Activated gamma-delta T cell treated with anti-CD3 and anti-CD28 coated beads, Interleukin-2, amount 50 U/mL, for 16 hours (primary cell): ENCODE measurements at places on chromosomes 7 and 10.
A peak's percentile ranks its signal among the peaks of the same experiment; 100 is the strongest.

GRCh38 chr7:129612112-129613015, 844 bp downstream of the NRF1 start:
- DNase-seq: peak; percentile 16

DNA sequence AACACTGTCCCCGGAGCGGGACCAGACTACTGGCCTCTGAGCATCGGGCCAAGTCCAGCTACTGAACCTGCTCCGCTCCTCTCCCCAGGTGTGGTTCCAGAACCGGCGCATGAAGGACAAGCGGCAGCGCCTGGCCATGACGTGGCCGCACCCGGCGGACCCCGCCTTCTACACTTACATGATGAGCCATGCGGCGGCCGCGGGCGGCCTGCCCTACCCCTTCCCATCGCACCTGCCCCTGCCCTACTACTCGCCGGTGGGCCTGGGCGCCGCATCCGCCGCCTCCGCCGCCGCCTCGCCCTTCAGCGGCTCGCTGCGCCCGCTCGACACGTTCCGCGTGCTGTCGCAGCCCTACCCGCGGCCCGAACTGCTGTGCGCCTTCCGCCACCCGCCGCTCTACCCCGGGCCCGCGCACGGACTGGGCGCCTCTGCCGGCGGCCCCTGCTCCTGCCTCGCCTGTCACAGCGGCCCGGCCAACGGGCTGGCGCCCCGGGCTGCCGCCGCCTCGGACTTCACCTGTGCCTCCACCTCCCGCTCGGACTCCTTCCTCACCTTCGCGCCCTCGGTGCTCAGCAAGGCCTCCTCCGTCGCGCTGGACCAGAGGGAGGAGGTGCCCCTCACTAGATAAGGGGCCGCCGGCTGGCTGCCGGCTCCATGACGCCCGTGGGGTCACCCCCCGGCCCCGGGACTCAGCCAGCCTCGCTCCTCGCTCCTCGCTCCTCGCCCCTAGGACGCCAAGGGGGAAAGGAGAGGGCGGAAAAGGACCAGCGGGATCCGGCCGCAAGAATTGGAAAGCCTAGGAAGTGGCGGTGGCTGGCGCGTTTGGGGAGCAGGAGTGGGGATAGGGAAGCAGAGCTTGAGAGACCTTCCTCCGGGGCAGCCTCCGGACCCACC, 3.4 kb downstream of the EVX1 start:
- no peak for DNase-seq

GRCh38 chr7:148850564-148850963, 33.5 kb downstream of the EZH2 start:
- no peak for DNase-seq

- DNase-seq: no peak
Observed at GRCh38 chr10:108036265-108036664, 871.8 kb upstream of the SORCS1 start.

DNA sequence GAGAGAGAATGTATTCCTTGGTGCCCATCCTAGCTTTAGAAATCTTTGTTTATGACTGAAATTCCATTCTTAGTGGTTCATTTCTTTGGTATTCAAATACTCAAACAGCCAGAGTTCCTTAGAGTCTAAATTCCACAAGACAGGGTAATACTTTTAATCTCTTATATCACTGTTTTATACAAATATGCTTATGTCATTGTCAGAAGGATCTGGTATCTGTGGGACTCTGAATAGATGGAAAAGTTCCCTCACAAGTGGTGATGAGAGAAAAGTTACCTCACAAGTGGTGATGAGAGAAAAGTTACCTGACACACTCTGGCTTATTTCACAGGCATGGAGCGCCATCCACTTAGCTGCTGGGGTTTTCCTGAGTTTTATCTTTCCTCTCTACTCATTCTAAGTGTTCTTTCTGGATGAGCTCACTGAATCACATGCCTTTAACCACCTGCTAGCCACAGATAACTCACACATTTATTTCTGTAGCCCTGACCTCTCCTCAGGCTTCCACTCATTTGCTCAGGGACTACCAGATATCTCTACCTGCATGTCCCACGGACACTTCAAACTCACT, 784.0 kb downstream of the SUGCT start:
- no peak for DNase-seq

DNA sequence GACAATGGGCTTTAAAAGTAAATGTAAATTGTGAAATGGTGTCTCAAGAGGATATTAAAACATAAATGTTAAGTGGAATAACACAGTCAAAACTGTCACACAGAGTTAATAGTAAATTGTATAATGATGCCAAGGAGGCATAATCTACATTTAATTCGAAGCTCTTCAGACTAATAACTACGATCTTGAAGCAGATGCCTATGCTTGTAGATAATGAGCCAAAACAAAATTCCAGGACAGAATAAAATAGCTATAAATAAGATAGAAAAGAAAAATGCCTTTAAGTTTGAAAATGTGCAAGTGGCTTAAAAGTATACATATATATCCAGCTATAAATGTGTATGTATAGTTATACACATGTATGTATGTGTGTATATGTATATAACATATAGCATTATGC, 17.5 kb downstream of the TWIST1 start:
- no peak for DNase-seq

GRCh38 chr7:107828540-107828939, 25.5 kb upstream of the SLC26A3 start:
- DNase-seq: no peak

GRCh38 chr10:36345807-36346206, 703.7 kb upstream of the FZD8 start:
- no peak for DNase-seq

GRCh38 chr10:131090761-131091661, 220.5 kb downstream of the TCERG1L start:
- no peak for DNase-seq

DNA sequence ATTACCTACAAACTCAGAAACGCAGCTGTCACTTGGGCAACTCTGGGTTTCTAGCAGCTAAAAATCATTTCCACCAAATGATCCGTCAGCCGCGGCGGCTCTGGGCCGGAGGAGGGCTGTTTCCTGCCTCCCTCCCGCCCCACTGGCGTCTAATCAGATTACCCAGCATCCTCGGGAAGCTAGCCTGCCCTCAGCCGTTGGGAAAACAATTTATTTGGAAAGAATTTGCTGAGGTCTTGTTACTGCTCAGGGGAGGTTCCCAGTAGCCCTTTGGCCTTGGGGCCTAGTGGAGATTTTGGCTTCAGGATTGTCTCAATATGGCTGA, 65.0 kb upstream of the ADGRA1 start:
- DNase-seq: no peak

DNA sequence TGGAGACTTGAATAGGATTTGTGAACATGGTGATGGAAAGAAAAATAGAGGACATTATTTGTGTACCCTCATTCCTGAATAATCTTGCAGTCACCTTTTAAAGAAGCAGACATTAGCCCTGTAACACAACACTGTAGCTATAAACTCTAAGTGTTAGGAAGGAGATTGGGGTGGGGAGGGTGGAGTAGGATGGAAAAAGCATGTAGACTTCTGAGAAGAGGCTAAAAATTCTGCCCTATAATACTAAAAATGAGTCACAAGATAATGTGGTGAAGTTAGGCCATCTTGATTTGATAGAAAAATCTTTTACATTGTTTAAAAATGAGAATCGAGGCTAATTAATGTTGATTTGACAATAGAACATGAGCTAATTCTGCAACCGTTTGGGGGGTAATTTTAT, 128.8 kb downstream of the LCOR start:
- DNase-seq: no peak

GRCh38 chr7:80273327-80273726, 138.7 kb downstream of the GNAI1 start:
- DNase-seq: no peak

GRCh38 chr7:130359276-130359857, 14.8 kb downstream of the CPA5 start:
- no peak for DNase-seq

GRCh38 chr10:49726593-49726992, 35.5 kb downstream of the OGDHL start:
- no peak for DNase-seq

DNA sequence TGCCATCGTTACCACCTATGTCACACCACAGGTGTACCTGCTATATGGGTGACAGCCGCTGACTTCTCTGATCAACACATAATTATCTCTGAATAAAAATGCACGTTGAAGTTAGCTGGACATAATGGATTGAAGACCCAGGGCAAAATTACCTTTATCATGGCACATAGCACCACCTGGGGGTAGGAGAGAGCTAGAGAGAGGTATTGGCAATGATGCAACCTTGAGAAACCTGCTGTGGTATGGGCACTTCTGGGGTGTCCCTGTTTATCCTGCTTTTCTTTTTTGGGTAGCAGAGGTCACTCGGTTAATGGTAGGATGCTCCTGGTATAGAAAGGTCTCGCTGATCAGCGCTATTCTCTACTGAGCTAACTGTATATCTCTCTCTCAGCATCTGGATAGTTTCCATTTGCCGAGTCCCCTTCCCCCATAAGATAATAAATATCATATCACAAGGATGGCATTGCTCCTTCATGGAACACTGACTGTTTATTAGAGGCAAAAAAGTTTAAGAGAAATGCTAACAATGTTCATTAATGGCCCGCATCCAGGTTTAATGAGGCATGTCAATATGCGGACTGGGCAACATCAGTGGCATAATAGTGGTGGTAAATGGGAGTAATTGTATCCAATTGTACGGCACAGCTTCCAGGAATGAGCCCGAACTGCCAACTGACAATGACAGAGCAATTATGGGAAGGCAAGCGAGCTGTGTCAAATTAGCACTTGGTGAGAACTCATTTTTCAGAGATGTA, 323.1 kb downstream of the TFEC start:
- no peak for DNase-seq

- DNase-seq: no peak
Observed at GRCh38 chr7:120164-120991, 72.0 kb upstream of the FAM20C start.

DNA sequence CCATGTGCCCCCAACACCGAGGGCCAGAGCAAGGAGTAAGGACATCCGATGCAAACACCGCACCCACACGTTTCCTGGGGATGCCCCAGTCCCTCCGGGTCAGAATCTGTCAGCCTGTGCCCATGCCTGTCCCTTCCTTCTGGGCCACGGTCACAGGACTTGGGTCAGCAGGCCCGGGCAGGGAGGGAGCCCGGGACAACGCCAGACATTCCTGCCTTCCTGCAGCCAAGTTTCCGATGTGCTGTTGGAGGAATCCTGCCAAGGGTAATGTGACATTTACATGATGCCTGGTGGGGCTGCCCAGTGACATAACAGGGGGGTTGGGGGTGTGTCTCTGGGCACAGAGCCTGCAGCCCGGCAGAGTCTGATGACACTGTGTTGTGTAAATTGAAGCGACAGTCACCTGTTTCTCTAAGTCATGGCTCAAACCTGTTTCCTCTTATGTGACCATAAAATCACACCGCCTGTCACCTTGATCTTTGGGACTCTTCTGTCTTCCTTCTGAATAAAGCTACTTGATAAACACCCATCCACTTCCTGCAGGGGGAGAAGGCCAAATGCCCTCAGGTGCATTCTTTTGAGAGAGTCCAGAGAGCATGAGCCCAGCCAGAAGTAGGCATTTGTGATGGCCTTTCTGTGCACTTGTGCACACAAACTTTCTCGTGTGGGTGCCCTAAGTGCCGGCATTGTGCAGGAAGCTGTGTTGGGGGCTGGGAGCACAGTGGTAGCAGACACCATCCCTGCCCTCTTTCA, 175.3 kb upstream of the RHEB start:
- no peak for DNase-seq

DNA sequence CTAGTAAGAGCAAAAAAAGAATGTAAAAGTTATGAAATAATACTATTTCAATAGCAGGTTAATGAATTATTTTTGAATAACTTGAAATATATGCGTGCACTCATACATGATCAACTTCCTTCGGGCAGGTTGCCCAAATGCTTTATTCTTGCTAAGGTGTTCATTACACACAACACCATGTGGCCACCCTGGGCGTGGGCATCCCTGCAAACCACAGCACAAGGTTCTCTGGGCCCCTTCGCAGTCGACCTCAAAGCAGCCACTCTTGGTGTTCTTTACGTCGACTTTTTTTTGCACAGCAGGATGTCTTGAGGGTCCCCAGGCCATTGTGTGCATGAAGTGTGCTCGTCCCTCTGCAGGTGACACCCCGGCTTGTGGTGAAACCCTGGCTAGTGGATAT, 300.7 kb upstream of the PITRM1 start:
- peak; percentile 22 for DNase-seq

DNA sequence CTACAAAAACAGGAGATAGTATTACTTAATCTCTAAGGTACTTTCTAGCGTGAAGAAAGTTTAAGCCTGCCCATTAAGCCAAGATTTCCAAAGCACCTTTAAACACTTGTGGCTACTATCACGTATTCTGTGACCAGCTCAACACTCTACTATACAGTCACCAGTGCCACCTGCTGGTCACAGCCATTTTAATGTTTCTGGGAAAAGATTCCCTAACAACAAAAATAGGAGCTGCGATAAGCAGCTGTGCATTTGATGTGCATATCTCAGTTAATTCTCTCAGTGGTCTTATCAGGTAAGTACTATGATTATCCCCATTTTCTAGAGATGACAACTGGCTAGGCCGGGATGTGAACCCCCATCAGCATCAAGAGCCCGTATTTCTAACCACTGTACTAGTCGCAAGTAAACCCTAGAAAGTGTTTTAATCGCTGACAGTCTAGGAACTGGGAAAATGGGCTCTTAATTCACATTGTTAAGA, 860 bp downstream of the SEC31B start:
- DNase-seq: peak; percentile 46

DNA sequence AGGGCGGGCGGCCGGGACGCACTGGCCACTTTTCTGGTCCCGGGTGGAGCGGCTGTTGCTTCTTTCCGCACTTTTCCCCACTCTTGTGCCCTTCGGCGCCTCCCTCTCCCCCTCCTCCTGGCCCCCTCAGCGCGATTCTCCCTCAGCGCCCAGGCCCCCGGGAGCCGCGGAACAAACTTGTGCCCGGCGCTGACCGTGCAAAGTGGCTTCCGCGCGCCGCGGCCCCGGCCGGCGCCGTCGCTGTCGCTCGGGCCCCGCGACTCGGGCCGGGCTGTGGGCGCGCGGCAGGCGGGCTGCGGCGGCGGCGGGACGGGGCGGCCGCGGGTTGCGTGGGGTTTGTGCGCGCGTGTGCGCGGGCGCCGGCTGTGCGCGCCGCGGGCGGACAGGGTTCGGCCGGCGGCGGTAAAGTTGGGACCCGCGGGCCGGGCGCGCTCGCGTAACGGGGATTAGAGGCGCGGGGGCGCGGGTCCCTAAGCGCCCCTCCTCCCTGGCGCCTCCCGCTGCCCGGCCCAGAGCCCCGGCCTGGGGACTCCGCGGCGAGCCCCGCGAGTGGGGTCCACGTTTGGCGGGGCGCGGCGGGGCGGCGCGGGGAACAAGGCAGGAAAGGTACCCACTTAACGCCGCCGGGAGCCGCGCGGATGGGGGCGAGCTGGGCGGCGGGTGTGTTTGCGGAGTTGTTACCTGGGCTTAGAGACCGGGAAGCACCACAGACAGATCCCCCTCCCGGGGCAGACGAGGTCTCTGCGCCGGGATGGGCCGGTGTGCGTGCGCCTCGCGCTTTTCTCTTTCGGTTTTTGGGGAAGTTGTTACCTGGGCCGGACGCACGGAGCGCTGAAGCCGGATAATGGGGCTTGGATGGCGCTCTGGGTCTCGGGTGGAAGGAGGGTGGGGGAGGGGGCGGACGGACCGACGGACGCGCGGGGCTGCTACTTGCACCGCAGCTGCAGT, 860 bp downstream of the ZEB1 start:
- peak; percentile 27 for DNase-seq
